ENCODE measurements at places on chromosomes 5 and 9. TPM values are rescaled to one million over a fixed set of nuclear protein-coding genes. Genes with fewer than 3 reads are reported as not detected.
A peak's percentile ranks its signal among the peaks of the same experiment; 100 is the strongest.

GRCh38 chr5:179668391-179668790, 12.4 kb downstream of the CBY3 start:
- peaks cover 2% of the 10 kb centered on the region for H3K4me1 ChIP-seq
- no peak overlapping the region for H3K27ac ChIP-seq
- peak; percentile 72 for DNase-seq
- H3K36me3 ChIP-seq: peaks cover 5% of the 10 kb centered on the region

DNA sequence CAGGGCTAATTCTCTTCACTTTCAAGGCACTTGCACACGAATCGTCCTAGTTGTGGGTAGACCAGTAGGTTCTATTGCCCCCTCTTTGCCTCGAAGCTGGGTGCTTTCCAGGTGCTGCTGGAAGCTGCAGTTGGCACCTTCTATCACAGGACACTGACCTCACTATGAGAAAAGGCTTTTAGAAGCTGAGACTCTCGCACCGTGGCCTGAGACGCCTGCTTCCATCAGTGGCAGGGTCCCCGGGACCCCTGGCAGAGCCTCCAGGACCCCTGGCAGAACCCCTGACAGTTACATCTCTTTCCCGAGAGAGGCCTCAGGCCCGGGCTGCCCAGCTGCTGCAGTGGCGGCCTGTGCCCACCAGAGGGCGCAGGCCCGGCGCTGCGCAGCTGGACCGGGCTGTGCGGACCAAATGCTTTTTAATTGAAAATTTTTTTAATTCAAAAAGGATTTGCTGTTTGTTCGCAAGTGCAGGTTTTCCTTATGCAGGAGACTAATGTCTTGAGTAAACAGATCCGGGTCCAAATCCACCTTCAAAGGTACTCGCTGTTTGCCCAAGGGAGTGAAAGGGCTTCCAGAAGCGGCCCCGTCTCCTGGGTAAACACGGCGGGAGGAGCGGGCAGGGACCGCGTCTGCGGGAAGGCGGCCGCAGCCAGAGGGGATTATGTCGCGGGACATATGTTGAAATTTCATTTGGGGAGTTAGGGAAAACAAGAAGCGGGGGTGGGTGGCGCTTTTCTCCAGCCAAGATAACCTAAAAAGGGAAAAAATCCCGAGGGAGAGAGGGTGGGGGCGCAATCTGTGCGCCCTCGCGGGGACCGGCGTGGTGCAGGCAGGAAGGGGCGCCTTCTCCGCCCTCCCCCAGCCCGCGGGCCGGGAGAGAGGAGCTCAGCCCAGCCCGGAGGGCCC, 114.5 kb upstream of the LMX1B start:
- DNase-seq: peak; percentile 69
- H3K4me1 ChIP-seq: no peaks in the 10 kb centered on the region
- H3K27me3 ChIP-seq: peaks cover 51% of the 10 kb centered on the region
- H3K27ac ChIP-seq: no peak overlapping the region

DNA sequence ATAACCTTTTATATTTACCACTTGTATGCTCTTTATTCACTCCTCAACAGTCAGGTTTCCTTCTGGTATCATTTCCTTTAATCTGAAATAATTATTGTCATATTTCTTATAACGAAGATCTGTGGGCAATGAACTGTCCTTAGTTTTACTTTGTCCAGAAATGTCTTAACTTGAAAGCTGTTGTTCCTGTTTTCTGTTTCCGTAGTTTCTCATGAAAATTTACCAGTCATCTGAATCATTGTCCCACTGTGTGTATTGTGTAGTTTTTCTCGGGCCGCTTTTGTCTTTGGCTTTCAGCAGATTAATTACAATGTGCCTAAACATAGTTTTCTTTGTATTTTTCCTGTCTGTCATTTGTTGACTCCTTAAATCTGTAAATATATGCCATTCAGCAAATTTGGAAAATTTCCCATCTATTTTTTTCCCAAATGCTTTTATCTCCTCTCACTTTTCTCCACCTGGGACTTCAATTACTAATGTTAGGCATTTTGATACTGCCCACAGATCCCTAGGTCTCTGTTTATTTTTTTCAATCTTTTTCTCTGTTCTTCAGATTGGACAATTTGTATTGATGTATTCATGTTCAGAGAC, 74.9 kb downstream of the PDE8B start:
- no peak overlapping the region for H3K4me3 ChIP-seq
- H3K4me1 ChIP-seq: no peaks in the 10 kb centered on the region
- no peak for DNase-seq
- H3K27ac ChIP-seq: no peak overlapping the region
- H3K27me3 ChIP-seq: peaks cover 12% of the 10 kb centered on the region

- H3K27me3 ChIP-seq: no peaks in the 10 kb centered on the region
- peak overlapping the region; percentile 12 for H3K27ac ChIP-seq
- H3K36me3 ChIP-seq: no peaks in the 10 kb centered on the region
- H3K4me1 ChIP-seq: peaks cover 18% of the 10 kb centered on the region
Observed at GRCh38 chr9:249025-249424, 34.4 kb downstream of the DOCK8 start.

DNA sequence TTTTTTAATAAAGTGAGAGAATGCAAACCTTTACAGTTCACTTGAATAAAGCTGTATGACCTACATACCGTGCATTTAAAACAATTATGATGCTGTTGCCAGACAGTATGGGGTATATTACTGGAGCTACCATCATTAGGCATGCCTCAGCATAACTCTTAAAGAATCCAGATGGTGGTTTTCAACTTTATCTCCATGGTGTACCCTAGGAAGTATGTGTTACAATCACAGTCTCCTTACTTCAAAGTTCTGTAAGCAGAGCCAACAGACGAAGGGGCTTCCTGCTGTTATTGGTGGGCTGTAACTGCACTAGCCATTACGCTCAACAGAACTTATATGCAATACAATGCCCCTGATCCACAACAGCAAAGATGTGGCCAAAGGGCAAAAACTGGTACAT, 803.3 kb downstream of the DTWD2 start:
- H3K27me3 ChIP-seq: no peaks in the 10 kb centered on the region
- no peaks in the 10 kb centered on the region for H3K36me3 ChIP-seq
- H3K4me1 ChIP-seq: no peaks in the 10 kb centered on the region
- H3K27ac ChIP-seq: no peak overlapping the region

DNA sequence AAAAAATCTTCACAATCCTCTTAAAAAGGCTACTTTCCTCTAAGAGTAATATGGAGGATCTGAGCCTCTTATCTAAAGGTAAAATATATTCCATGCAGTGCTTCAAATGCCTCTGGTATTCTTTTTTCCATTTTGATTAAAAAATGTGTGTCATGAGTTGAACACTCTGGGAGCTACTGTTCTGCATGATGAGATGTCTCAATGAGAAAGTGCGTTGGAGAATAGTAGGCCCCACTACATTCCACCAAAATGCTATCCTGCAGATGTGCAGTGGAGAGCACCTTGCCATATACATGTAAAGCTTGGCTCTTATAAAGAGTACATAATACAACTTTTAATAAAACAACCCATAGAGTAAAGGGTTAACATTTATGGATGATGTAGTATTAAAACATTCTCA, 26.3 kb downstream of the ALDH1A1 start:
- no peak for DNase-seq
- H3K36me3 ChIP-seq: no peaks in the 10 kb centered on the region
- H3K27ac ChIP-seq: no peak overlapping the region
- no peak overlapping the region for H3K4me3 ChIP-seq
- no peaks in the 10 kb centered on the region for H3K27me3 ChIP-seq

DNA sequence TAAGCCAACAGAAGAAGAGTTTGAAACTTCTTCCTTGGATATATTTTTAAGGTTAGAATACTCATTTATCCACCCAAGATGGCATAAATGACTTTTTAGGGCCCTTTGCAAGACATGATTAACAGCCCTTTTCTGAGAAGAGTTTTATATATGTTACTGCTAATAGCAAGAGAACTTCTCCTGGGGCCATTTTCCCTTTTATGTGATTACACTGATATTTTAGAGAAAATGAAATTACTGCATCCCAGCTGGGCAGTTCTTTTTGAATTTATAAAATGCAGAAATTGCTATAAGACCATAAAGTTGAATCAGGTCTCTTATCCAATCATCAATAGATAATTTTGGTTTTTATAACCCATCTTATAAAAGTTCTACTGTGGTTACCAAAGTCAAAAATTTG, 161.3 kb upstream of the RFX3 start:
- no peak overlapping the region for H3K4me3 ChIP-seq
- no peak overlapping the region for H3K27ac ChIP-seq
- DNase-seq: no peak
- H3K36me3 ChIP-seq: no peaks in the 10 kb centered on the region
- no peaks in the 10 kb centered on the region for H3K4me1 ChIP-seq

DNA sequence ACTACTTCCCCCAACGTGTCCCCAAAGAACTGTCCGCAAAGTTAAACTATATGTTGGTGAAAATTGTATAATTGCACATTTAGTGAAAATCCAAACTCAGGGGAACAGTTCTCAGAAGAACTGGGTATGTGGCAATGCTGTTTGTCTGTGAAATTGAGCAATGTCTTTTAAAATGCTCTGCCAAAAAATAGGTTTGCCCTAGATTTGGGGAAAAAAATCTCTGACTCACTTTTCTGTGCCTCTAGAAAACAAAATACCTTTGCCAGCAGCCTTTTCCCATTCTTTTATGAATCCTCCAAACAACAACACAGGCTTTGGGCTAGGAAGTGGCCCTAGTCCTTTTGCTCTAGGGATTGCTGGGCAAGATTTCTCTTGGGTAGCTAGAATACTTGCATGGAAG, 37.4 kb upstream of the ZNF608 start:
- H3K4me3 ChIP-seq: no peak overlapping the region
- no peak for DNase-seq
- H3K27me3 ChIP-seq: no peaks in the 10 kb centered on the region
- no peaks in the 10 kb centered on the region for H3K36me3 ChIP-seq
- no peaks in the 10 kb centered on the region for H3K4me1 ChIP-seq

DNA sequence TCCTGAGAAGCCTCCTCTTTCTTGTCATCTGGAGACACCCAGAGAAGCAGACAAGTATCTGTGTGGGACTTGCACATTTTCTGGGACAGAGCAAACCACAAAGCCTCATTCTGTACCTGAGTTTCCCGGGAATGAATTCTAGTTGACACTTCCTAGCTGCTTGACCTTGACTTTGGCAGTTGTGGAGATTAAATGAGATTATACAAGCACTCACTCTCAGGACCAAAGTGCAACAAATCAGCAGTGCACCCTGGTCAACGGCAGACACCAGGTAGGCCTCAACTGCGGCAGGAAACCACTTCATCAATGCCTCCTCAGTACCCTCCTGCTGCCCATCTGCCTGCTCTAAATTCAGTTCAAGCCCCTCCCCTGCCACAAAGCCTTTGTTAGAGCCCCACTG, 114.7 kb upstream of the PANK3 start:
- DNase-seq: no peak
- H3K36me3 ChIP-seq: no peaks in the 10 kb centered on the region

DNA sequence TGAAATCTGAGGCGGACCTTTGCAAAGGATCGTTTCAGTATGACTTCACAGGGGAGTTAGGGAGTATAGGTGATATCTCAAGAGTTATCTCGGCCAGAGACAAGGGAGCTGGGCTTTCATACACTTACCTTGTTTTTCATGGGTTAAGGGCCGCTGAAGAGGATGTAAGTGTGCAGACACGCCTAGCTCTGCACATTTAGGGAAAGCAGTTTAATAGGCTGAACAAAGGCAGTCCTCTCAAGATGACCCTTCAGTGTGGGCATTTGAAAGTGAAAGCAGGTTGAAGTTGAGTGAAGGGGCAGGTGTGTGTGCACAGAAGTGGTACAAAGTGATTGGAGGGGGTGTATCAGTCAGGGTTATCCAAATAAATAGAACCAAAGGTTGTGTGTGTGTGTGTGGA, 33.1 kb upstream of the PRXL2C start:
- no peaks in the 10 kb centered on the region for H3K36me3 ChIP-seq
- no peaks in the 10 kb centered on the region for H3K27me3 ChIP-seq
- H3K4me3 ChIP-seq: no peak overlapping the region
- no peak for DNase-seq
- 0 out of 2 replicates have a peak, but pooled peaks cover 3% of the 10 kb centered on the region for H3K4me1 ChIP-seq

- no peaks in the 10 kb centered on the region for H3K27me3 ChIP-seq
- no peak overlapping the region for H3K4me3 ChIP-seq
- DNase-seq: peak; percentile 59
- H3K27ac ChIP-seq: no peak overlapping the region
- no peaks in the 10 kb centered on the region for H3K4me1 ChIP-seq
- H3K36me3 ChIP-seq: no peaks in the 10 kb centered on the region
Observed at GRCh38 chr9:34413231-34413852, 36.6 kb upstream of the MYORG start.

- no peaks in the 10 kb centered on the region for H3K27me3 ChIP-seq
- no peaks in the 10 kb centered on the region for H3K4me1 ChIP-seq
- no peak overlapping the region for H3K27ac ChIP-seq
- no peak overlapping the region for H3K4me3 ChIP-seq
- no peaks in the 10 kb centered on the region for H3K36me3 ChIP-seq
- DNase-seq: no peak
Observed at GRCh38 chr9:4349816-4350418, 50.0 kb upstream of the GLIS3 start.

SLIT3 gene
- total RNA-seq: 0.04 TPM

IRX1 gene
- not detected for total RNA-seq

GMCL2 gene
- total RNA-seq: not detected

PHF24 gene
- not detected for total RNA-seq

IFNA21 gene
- not detected for total RNA-seq

FYB1 gene
- total RNA-seq: 22.5 TPM
